ENCODE measurements at places on chromosomes 5 and 9.

- DNase-seq, result no peak
These were observed 204.1 kb downstream of the DEPDC1B start for GRCh38 chr5:60495644-60496520.

DNA sequence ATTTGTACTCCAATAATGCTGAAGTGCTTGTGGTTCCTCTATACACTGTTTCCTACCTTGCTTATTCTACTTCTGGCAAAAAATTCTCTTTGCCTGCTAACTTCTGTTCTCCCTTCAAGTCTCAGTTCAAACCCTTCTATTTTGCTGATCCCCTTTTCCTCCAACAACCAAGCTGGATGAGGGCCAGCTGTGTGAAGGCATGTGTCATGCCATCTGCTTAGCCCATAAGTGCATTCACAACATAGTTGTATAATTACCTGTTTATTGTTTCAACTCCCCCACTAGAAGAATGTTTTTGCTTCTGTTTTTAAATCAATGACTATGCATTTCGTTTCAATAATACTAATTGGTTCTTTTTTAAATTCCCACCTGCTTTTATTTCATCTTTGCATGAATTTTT, 1951.4 kb upstream of the WWC1 start:
- DNase-seq, result no peak

- DNase-seq, result no peak
These were observed 2.1 kb upstream of the SLC25A46 start for GRCh38 chr5:110736753-110737152.

DNA sequence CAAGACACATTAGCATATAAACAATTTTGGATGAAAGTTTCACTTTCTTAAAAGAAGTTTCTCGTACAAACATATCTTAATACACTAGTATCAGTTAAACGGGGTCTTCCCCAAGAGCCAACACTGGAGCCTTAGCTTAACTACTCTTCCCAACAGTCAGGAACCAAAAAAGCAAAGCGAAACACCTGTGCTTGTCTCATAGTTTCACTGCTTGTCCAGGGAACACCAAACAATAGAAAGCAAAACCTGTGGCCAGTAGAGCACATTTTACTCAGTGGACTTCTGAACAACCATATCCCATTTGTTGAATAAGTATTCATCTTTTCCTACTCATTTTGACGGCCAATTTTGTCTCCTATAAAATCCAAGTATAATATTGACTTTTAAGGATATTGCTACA, 391.4 kb downstream of the ELAVL2 start:
- no peak for DNase-seq

- DNase-seq, result no peak
These were observed 16.1 kb upstream of the LNPEP start for GRCh38 chr5:96919754-96920197.
